ENCODE measurements at places on chromosomes 12 and 14. TPM values are rescaled to one million over a fixed set of nuclear protein-coding genes. Genes with fewer than 3 reads are reported as not detected.

ADGRD1 gene
- total RNA-seq, result 5.1 TPM

ART4 gene
- 0.46 TPM for total RNA-seq

WSCD2 gene
- total RNA-seq, result 20.5 TPM

MYF6 gene
- total RNA-seq, result 0.92 TPM

SHMT2 gene
- total RNA-seq, result 25.1 TPM

PTPRO gene
- total RNA-seq, result 126 TPM

GALNT8 gene
- total RNA-seq, result 48.0 TPM

GPATCH2L gene
- total RNA-seq, result 86.5 TPM

TDRD9 gene
- 4.4 TPM for total RNA-seq

TUNAR gene
- 47.3 TPM for total RNA-seq

NFATC4 gene
- total RNA-seq, result 5.5 TPM

CD4 gene
- total RNA-seq, result 4.8 TPM

GPX2 gene
- not detected for total RNA-seq

CD163 gene
- 2.5 TPM for total RNA-seq

MAP4K5 gene
- total RNA-seq, result 73.4 TPM

SLCO1B1 gene
- not detected for total RNA-seq

HCAR1 gene
- 0.69 TPM for total RNA-seq
